ENCODE measurements at places on chromosomes 4 and X. TPM values are rescaled to one million over a fixed set of nuclear protein-coding genes. Genes with fewer than 3 reads are reported as not detected.

SPACA5 gene
- total RNA-seq, result not detected

DNA sequence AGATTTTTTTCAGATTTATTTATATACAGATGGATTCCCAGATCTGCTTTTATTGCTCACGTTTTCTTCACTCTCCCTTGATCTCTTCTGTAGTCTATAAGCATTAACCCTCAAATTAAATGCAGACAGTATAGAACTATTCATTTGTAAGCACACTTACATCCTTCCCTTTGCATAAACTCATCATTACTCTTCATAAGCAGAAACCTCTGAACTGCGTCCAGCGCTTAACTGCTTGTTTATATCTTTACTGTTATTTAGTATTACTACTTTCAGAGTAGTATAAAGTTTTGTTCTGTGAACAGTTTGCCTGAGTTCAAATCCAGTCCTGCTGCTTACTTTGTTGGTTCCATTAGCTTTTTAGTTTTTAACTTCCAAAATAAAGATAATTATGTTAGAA, 132.9 kb downstream of the STIM2 start:
- DNase-seq, result no peak

DNA sequence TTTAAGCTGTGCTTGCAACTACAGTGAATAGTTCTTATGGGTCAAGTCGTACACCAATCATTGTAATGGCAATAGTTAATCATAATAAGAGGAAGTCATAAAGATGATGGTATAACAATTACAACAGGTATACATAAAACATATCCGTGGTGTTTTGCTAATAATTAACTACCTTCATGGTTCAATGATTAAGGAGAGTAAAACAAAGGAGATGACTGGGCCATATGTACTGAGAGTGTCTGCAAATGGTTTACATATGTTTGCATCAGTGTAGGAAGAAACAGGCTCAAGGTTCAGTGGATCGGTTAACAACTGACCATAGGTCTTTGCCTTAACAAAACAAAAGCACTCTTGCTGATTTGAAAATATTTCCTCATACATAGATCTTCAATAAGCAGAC, 253.0 kb downstream of the COX7B2 start:
- DNase-seq, result no peak

ARMCX1 gene
- not detected for total RNA-seq

- no peak for DNase-seq
Measured at GRCh38 chrX:101430457-101431078, 22.5 kb downstream of the HNRNPH2 start.

GRCh38 chr4:113566015-113566795, 195.3 kb downstream of the CAMK2D start:
- no peak for DNase-seq

DNA sequence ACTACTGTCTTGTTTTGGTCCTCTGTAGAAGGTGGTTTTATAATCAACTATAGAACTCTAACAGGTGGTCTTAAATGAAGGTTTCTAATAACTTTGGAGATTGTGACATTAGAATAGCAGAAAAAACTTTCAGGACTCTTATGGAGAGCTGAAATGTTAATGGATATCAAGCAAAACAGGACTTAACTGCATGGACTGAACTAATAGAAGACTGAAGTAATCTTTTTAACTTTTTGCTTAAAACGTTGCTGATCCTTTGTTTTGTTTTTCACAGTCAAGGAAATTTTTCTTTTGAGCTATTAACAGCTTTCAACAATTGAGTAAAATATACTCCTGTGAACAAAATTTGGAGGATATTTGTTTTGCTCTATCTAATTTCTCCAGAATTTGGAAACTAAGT, 17.2 kb downstream of the NXT2 start:
- no peak for DNase-seq

TRIM75 gene
- total RNA-seq, result not detected

GRCh38 chr4:71680706-71681105, 103.2 kb downstream of the GC start:
- no peak for DNase-seq

REELD1 gene
- not detected for total RNA-seq

ARAP2 gene
- total RNA-seq, result 35.5 TPM

DNAAF6 gene
- not detected for total RNA-seq

FANCB gene
- total RNA-seq, result 14.6 TPM

DDIT4L gene
- total RNA-seq, result not detected

DNA sequence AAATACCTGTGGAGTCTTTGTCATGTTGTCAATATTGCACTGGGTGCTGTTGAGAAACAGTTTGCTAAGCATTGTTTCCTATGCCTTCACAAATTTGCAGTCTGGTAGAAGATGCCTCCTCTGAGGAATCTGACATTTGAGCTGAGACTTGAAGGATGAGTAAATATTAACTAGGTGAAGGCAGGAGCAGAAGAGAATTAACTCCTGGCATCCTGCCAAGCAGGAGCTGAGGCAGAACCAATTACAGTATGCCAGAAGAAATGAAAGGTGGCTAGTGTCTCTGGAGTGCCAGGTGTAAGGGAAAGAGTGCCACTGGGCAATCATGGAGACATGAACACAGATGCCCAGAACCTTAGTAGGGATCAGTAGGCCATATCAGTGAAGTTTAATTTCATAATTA, 1778.2 kb upstream of the PCDH10 start:
- no peak for DNase-seq

ZFP92 gene
- 1.5 TPM for total RNA-seq

GRCh38 chr4:73998040-73999011, at the start of gene CXCL5:
TSS of gene CXCL5 (minus strand) at chr4:73998677. CDS start at chr4:73998581, 96 bp downstream.
- DNase-seq, result no peak

DNA sequence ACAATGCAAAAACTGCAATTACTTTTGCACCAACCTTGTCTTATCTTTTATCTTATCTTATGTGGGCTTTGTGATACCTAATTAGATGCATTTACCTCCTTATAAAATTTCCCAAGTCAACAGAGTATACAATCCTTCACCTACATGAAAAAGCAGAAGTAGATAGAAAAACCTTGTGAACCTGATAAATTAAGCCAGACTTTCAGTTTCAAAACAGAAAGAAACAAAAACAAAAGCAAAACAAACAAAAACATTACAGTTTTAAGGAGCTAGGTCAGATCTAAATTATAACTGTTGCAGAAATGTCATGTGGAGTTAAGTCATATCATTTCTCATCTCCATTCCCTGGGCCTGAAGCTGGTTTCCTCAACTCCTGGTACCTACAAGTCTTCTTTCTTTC, 24.9 kb upstream of the CXXC4 start:
- no peak for DNase-seq

All from activated CD8-positive, alpha-beta T cell treated with anti-CD3 and anti-CD28 coated beads, Interleukin-2, amount 10 ng/mL, durations not matched to agents 7 days and 5 days (primary cell).